CD4-positive, alpha-beta T cell treated with Interleukin-12 subunit alpha and Interleukin-12 subunit beta, for 1 hour (primary cell): ENCODE measurements at places on chromosomes 1 and 21.

DNA sequence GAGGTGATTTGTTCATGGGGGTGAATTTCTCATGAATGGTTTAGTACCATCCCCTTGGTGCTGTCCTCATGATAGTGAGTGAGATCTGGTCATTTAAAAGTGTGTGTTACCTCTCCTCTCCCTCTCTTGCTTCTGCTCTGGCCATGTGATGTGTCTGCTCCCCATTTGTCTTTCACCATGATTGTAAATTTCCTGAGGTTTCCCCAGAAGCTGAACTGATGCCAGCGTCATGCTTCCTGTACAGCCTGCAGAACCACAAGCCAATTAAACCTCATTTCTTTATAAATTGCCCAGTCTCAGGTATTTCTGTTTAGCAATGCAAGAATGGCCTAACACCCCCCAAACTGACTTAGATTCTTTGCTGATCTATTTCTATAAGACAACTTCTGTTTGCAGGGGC is 249.4 kb upstream of the B3GALT2 start:
- no peak for DNase-seq

GRCh38 chr1:223540485-223541106 is 124.9 kb downstream of the CAPN8 start:
- DNase-seq: no peak

DNA sequence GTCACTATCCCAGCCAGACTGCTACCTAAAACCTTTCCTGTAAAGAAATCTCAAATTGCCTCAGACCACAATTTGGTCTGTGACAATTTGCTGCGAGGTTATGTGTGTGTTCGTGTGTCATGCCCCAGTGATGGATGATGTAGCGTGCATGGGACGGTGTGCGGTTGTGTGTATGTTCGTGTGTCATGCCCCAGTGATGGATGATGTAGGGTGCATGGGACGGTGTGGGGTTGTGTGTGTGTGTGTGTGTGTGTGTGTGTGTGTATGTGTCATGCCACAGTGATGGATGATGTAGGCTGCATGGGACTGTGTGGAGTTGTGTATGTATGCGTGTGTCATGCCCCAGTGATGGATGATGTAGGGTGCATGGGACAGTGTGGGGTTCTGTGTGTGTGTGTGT is 9.4 kb downstream of the SELP start:
- no peak for DNase-seq

DNA sequence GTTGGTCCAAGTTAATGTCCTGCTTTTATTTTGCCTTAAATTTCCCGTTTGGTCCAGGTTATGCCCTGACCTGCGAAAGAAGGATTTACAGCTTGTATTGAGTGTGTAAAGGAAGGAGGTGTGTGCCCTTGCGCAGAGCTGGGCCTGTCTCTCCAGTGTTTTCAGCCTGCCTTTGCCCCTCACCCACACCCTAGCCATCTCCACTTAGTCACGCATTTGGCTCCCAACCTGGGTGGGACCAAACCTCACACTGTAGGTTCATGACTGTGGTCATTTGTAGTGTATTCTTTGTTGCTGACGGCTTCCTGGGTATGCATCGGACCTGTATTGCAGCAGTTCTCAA is 572 bp upstream of the SRSF10 start:
- peak; percentile 36 for DNase-seq

DNA sequence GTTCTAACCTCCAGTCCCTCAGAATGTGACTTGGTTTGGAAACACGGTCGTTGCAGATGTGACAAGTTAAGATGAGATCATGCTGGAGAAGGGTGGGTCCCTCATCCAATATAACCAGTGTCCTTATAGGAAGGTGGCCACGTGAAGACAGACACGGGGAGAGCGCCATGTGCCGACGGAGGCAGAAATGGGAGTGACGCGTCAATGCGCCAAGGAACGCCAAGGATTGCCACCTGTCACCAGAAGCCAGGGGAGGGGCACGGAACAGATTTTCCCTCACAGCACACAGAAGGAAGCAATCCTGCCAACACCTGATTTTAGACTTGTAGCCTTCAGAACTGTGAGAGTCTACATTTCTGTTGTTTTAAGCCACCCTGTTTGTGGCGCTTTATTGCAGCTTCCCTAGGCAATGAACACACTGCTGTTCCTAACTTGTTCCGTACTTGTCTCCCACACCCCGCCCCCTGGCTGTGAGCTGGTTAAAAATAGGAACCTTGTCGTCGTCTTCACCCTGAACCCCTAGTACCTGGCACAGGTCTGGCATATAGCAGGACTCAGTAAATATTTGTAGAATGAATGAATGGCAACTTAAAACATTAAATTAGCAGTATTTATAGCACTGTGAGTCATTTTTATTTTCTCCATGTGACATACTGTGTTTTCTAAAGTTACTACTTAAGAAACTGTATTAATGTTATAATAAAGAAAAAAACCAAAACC is 14.2 kb downstream of the RIMS3 start:
- no peak for DNase-seq

- DNase-seq: no peak
These were observed 30.1 kb downstream of the ABCG1 start for GRCh38 chr21:42248783-42249597.
